Naive thymus-derived CD8-positive, alpha-beta T cell (primary cell): ENCODE measurements at places on chromosomes 3 and 15. TPM values are rescaled to one million over a fixed set of nuclear protein-coding genes. Genes with fewer than 3 reads are reported as not detected.
A peak's percentile ranks its signal among the peaks of the same experiment; 100 is the strongest.

The IL20RB gene
- polyA plus RNA-seq: not detected

The DNAJA4 gene
- polyA plus RNA-seq: 15.6 TPM

The CAND2 gene
- 3.6 TPM for polyA plus RNA-seq

The WDR93 gene
- not detected for polyA plus RNA-seq

The LRRC34 gene
- 0.35 TPM for polyA plus RNA-seq

The GOLGA8S gene
- polyA plus RNA-seq: not detected

The SLC22A13 gene
- not detected for polyA plus RNA-seq

The TNNC1 gene
- polyA plus RNA-seq: 0.60 TPM

The XIRP1 gene
- polyA plus RNA-seq: not detected

- H3K27ac ChIP-seq: no peak overlapping the region
- no peak overlapping the region for H3K4me3 ChIP-seq
- no peak for DNase-seq
- H3K27me3 ChIP-seq: no peaks in the 10 kb centered on the region
Observed at GRCh38 chr15:60729850-60730458, 251.0 kb upstream of the ICE2 start.

DNA sequence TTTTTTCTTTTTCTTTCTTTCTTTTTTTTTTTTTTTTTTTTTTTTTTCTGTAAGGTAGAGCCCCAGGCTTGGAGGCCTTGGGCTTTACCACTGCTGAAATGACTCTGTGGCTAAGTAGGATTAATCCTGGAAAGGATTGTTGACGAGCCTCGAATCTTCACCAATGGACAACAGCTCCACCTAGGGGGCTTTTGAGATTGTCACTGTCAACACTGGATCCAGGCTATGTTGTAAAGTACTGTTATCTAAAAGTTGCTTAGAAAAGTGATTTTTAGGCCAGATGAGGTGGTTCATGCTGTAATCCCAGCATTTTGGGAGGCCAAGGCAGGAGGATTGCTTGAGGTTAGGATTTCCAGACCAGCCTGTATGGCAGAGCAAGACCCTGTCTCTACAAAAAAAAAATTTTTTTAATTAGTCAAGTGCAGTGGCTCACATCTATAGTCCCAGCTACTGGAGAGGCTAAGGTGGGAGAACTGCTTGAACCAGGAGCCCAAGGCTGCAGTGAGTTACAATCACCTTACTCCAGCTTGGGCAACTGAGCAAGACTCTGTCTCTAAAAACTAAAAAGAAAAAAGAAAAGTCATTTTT, 41.6 kb downstream of the KLHL18 start:
- no peak overlapping the region for H3K4me3 ChIP-seq
- H3K4me1 ChIP-seq: no peaks in the 10 kb centered on the region
- H3K36me3 ChIP-seq: no peaks in the 10 kb centered on the region
- no peaks in the 10 kb centered on the region for H3K27me3 ChIP-seq
- peak; percentile 49 for DNase-seq

DNA sequence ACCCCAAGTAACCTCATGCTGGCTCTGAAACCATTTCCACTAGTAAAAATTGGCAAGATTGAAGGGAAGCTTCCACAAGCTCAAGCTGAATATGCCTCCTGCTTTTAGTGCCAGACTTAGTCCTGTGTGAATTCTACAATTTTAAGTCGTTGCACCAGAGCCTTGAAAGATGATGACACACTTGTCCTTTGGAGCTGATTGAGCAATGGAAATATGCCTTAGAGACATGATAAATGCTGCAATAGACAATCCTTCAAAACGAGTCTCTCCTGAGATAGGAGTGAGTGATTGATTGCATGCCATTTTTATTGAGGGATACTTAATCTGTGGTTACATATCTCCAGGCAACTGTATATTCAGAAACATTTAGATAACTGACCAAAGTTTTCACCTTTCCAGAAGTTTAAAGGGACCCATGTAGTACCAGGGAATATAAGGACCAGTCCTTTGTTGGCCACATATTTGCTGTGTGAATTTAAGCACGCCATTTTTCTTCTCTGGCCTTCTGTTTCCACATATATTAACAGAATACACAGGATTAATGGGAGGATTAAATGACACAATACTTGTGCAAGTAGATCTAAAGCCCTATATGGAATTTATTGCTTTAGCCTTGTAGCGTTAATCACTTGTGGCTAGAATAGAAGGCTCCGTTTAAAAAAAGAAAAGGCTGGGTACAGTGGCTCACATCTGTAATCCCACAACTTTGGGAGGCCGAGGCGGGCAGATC, 65.1 kb downstream of the PPARG start:
- H3K36me3 ChIP-seq: no peaks in the 10 kb centered on the region
- H3K4me1 ChIP-seq: no peaks in the 10 kb centered on the region
- no peaks in the 10 kb centered on the region for H3K27me3 ChIP-seq
- DNase-seq: no peak

DNA sequence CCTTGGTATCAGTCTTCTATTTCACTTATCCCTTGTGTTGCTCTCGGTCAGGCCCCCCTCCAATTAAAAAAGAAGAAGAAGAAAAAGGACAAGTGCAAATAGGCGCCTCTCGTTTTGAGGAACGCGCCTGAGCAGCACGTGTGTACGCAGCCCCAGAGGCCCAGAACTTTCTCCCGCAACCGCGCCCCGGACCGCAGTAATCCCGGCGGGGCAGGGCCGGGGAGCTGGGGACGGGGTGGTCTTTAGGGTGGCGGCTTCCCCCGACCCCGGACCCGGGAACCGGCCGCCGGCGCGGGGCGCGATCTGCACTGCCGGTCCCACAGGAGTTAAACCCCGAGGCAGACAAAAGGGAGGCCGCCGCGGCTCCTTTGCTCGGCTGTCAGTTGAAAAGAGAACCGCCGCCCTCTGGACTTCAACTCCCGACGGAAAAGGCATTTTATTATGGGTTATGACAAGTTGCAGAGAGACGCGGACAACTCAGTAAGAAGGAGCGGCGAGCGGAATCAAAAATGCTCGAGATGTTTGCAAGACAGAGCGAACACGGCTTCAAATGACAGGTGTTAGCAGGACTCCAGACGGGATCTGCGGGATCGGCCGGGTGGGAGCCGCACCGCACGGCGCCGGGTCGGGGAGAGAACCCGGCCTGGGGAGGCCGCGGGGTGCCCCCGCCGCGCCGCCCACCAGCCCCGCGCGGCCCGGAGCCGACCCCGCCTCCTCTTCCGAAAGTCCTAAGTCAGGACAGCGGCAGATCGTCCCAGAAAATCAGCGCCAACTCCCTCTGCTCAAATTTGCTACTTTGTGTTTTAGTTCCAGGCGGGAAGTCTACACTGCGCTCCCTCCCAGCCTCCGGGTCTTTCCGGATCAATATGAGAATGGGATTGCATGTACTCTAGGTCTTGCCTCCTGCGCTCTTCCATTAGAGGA, 79.0 kb downstream of the NR2F2 start:
- H3K4me1 ChIP-seq: no peaks in the 10 kb centered on the region
- H3K27ac ChIP-seq: no peak overlapping the region
- peaks cover 4% of the 10 kb centered on the region for H3K36me3 ChIP-seq
- DNase-seq: no peak

DNA sequence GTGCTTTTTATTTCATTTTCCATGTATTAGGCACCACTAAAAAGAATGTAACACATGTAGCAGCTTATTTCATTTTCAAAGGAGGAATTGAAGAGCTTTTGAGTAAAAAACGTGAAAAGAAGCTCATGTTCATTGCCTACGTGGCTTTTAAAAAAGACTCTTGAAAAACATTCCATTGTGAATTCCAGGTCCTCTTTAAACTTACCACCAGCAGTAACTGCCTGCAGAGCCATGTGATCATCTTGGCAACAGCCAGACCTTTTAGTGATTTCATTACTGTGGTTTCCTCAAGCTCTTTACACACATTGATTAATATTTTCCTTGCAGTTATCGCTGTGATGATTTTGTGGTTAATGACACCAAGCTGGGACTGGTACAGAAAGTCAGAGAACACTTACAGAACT, 43.8 kb upstream of the FBXL22 start:
- peaks cover 28% of the 10 kb centered on the region for H3K4me1 ChIP-seq
- no peak for DNase-seq
- H3K27me3 ChIP-seq: no peaks in the 10 kb centered on the region
- peak overlapping the region; percentile 4 for H3K27ac ChIP-seq

- H3K27me3 ChIP-seq: no peaks in the 10 kb centered on the region
- DNase-seq: no peak
- H3K4me3 ChIP-seq: no peak overlapping the region
- H3K27ac ChIP-seq: no peak overlapping the region
- H3K36me3 ChIP-seq: peaks cover 23% of the 10 kb centered on the region
Observed at GRCh38 chr3:114624571-114625181, 330.8 kb downstream of the TIGIT start.

GRCh38 chr15:89728254-89728653, 22.8 kb downstream of the MESP1 start:
- H3K27me3 ChIP-seq: peaks cover 6% of the 10 kb centered on the region
- DNase-seq: no peak
- no peak overlapping the region for H3K27ac ChIP-seq
- H3K4me1 ChIP-seq: no peaks in the 10 kb centered on the region
- H3K4me3 ChIP-seq: no peak overlapping the region

- peaks cover 7% of the 10 kb centered on the region for H3K27me3 ChIP-seq
- H3K27ac ChIP-seq: no peak overlapping the region
- H3K36me3 ChIP-seq: no peaks in the 10 kb centered on the region
- H3K4me1 ChIP-seq: no peaks in the 10 kb centered on the region
- no peak for DNase-seq
- H3K4me3 ChIP-seq: no peak overlapping the region
Observed at GRCh38 chr3:149585401-149585726, 72.5 kb downstream of the WWTR1 start.

DNA sequence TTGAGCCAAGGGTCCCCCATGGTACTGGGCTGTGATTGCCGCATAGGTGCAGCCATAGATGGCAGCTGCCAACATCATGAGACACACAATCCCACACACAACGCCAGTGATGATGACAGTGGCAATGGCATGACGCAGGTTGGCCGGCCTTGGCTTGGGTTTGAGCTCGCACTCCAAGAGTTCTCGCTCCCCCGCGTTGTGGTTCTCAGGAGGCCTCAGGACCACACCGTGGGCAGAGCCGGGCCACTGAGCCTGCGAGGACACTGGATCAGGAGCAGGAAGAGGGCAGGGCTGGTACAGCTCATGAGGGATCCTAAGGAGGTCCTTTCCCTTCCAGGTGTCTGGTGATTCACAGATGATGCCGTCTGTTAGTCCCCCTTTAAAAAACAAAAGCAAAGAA, 9.3 kb downstream of the LRTM1 start:
- DNase-seq: no peak
- H3K27me3 ChIP-seq: peaks cover 2% of the 10 kb centered on the region
- H3K27ac ChIP-seq: no peak overlapping the region
- H3K4me3 ChIP-seq: no peak overlapping the region

DNA sequence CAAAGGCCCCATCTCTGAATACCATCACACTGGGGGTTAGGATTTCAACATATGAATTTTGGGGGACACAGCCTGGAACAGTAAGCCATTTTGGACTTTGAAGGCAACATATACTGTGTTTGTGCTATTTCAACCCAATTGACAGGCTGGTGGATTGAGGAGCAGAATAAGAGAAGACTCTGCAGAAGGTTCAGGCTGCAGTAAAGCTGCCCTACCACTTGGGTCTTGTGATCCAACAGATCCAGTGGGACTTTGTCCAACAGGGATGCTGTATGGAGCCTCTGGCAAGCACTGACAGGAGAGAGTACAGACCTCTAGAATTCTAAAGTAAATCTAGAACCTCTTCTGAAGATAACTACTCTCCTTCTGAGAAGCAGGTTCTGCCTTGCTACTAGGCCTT, 1.1 kb upstream of the BCL2L10 start:
- peaks cover 29% of the 10 kb centered on the region for H3K27me3 ChIP-seq
- no peak overlapping the region for H3K27ac ChIP-seq
- DNase-seq: no peak
- peak overlapping the region; percentile 18 for H3K4me3 ChIP-seq

GRCh38 chr15:70057931-70058641, 39.6 kb downstream of the TLE3 start:
- H3K27me3 ChIP-seq: no peaks in the 10 kb centered on the region
- H3K4me3 ChIP-seq: no peak overlapping the region
- peaks cover 96% of the 10 kb centered on the region for H3K36me3 ChIP-seq
- no peak overlapping the region for H3K27ac ChIP-seq
- no peak for DNase-seq

DNA sequence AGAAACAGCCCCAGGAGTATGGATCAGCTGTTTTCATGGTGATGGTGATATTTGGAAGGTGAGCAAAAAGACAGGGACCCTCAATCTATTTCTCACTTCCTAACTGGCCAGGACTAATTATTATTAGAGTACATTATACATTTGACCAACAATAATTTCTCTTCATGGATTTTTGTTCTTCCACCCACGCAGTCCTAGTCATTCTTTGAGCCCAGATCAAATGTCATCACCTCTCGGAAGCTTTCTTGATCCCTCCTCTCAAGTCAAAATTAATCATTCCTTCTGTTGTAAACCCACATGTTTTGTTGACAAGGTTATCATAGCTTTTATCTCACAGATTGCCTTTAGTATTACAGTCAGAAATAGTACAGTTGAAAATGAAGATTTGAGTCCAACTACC, 29.2 kb upstream of the PRICKLE2 start:
- no peak overlapping the region for H3K4me3 ChIP-seq
- H3K4me1 ChIP-seq: no peaks in the 10 kb centered on the region
- H3K27me3 ChIP-seq: peaks cover 7% of the 10 kb centered on the region
- H3K27ac ChIP-seq: no peak overlapping the region
- no peaks in the 10 kb centered on the region for H3K36me3 ChIP-seq
- DNase-seq: no peak

- DNase-seq: no peak
- no peaks in the 10 kb centered on the region for H3K36me3 ChIP-seq
- peaks cover 16% of the 10 kb centered on the region for H3K27me3 ChIP-seq
- H3K27ac ChIP-seq: no peak overlapping the region
Observed at GRCh38 chr3:156298938-156299337, 178.6 kb downstream of the KCNAB1 start.

- no peak overlapping the region for H3K4me3 ChIP-seq
- no peaks in the 10 kb centered on the region for H3K27me3 ChIP-seq
- no peaks in the 10 kb centered on the region for H3K4me1 ChIP-seq
- H3K27ac ChIP-seq: no peak overlapping the region
Observed at GRCh38 chr15:27086805-27087204, 115.8 kb downstream of the GABRG3 start.

DNA sequence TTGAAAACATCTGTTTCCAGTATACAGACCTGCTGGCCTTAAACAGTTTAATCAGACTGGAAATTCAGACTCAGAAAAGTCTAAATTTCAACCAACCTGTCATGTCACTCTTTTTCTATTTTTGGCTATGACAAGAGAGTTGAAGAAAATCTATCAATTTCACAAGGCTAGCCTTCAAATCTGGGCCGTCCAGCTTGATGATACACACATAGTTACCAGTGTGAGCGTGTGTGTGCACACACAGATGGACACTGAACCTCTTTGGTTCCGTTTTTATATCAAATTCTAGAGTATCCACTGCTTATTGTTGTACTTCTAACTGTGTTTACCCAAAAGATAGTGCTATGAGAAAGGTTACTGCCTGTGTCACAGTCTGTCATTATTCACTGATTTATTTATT, 368.2 kb downstream of the LPP start:
- H3K27me3 ChIP-seq: no peaks in the 10 kb centered on the region
- H3K4me3 ChIP-seq: no peak overlapping the region
- H3K27ac ChIP-seq: no peak overlapping the region
- no peak for DNase-seq

GRCh38 chr3:65473736-65474135, 565.0 kb downstream of the MAGI1 start:
- no peak for DNase-seq
- no peaks in the 10 kb centered on the region for H3K4me1 ChIP-seq
- H3K27ac ChIP-seq: no peak overlapping the region
- H3K27me3 ChIP-seq: no peaks in the 10 kb centered on the region

- H3K27ac ChIP-seq: no peak overlapping the region
- DNase-seq: no peak
- H3K27me3 ChIP-seq: peaks cover 14% of the 10 kb centered on the region
- H3K4me1 ChIP-seq: no peaks in the 10 kb centered on the region
Observed at GRCh38 chr3:186052096-186052840, 56.6 kb downstream of the ETV5 start.
